ENCODE measurements at places on chromosomes 3 and 15. TPM values are rescaled to one million over a fixed set of nuclear protein-coding genes. Genes with fewer than 3 reads are reported as not detected.

DNA sequence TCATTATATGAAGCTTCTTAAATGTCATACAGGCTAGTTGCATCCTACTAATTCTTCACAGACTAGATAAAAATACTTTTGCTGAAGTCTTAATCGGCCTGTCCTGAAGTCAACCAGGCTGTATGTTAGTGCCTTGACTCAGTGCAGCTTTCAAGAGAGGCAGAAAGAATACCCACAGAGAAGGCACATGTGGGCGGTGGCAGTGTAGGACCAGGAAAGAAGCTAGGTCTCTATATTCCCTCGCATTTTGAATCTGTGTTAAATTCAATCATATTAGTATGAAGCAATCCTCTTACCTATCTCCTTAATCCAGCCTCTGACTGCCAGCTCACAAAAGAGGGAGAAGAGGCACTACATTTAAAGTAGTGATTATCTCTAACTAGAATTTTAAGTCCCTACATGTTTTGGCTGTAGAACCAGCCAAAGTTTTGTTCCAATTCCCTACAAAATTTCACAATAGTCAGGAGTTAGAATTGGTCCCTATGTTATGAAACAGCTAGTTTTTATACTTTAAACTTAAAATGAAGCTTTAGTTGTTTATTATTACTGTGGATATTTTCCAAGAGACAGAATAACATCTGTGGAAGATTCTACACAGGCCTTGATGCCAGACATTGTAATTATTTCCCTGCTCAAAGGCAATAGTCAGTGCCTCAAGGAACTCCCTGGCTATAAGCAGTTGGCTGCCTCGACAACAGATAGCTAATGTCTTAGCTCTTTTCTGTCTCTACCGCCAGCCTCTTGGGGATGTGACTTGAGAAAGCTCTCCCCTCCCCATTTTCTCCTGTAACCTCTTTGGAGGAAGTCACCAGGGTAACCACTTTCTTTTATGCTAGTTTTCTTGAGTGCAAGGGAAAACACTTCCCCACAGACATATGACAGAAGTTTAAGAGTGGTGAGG lies 31.9 kb downstream of the CRTC3 start:
- H3K4me1 ChIP-seq: peaks cover 42% of the 10 kb centered on the region
- H3K36me3 ChIP-seq: no peaks in the 10 kb centered on the region
- H3K27me3 ChIP-seq: no peaks in the 10 kb centered on the region
- no peak overlapping the region for H3K27ac ChIP-seq

DNA sequence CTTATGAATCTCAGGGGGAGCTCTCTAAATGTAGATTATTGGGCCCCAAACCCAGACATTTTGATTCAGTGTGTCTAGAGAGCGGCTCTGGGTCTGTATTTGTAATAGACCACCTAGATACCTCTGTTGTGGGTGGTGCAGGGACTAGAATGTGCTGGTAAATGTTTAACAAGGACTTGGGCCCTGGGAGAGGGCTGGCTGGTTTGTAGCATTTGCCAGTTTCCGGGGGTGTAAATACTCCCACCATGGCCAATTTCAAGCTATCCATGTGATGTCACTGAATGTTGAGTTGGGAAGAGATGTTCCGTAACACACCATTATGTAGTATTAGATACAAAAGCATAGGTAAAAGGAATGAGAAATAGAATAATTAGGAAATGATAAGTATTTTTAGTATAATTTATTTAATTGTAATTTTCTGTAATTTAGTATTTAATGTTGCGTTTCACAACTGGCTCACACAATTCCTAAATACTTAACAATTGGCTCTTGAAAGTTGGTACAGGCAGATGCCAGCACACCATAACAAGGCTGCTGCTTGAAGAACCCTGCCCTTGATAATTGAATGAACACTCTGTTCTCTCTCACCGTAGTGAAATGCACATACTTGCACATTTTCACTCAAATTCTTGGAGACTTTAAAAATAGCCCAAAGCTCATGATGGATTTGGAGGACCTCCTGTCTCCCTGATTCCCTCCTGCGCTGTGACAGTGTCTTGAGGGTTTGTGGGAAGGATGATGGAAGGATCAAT lies 359.2 kb upstream of the PROK2 start:
- H3K4me3 ChIP-seq: no peak overlapping the region
- DNase-seq: no peak
- H3K4me1 ChIP-seq: peaks cover 54% of the 10 kb centered on the region
- H3K36me3 ChIP-seq: no peaks in the 10 kb centered on the region
- no peaks in the 10 kb centered on the region for H3K27me3 ChIP-seq

- H3K27me3 ChIP-seq: no peaks in the 10 kb centered on the region
- peaks cover 84% of the 10 kb centered on the region for H3K36me3 ChIP-seq
- no peak overlapping the region for H3K27ac ChIP-seq
- DNase-seq: no peak
- peaks cover 11% of the 10 kb centered on the region for H3K4me1 ChIP-seq
- no peak overlapping the region for H3K4me3 ChIP-seq
Observed at GRCh38 chr15:59120937-59121336, 16.0 kb downstream of the CCNB2 start.

- H3K4me1 ChIP-seq: peaks cover 33% of the 10 kb centered on the region
- H3K36me3 ChIP-seq: no peaks in the 10 kb centered on the region
- H3K27me3 ChIP-seq: no peaks in the 10 kb centered on the region
- DNase-seq: no peak
- H3K27ac ChIP-seq: no peak overlapping the region
Observed at GRCh38 chr3:55662683-55663082, 175.6 kb upstream of the WNT5A start.

GRCh38 chr3:4722103-4722502 lies 229.0 kb downstream of the ITPR1 start:
- no peak overlapping the region for H3K4me3 ChIP-seq
- H3K4me1 ChIP-seq: no peaks in the 10 kb centered on the region

Gene KBTBD13
- not detected for total RNA-seq

Gene IDH2
- 156 TPM for total RNA-seq

Gene TMEM266
- not detected for total RNA-seq

Gene PLSCR5
- not detected for total RNA-seq

Gene DLL4
- total RNA-seq: not detected

Data from Karpas-422 (cell line).